Activated CD4-positive, alpha-beta T cell treated with anti-CD3 and anti-CD28 coated beads for 36 hours (primary cell): ENCODE measurements at places on chromosomes 3 and 15.

DNA sequence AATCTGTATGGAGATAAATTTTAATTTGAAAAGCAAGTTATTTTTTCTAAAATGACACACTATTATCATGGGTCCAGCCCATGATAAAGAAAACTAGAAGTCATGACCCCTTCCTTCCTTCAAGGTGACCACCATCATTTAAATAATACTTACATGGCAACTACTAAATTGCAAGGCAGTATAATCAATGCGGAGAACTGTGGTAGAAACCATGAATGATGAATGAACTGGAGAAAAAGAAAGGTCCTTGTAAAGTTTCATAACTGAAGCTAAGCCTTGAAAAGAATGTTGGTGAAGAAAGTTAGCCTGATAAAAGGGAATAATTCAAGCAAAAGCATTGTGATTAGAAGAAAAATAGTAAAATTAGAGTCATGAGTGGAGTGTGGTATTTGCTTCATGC lies 222.9 kb upstream of the TBC1D5 start:
- no peaks in the 10 kb centered on the region for H3K36me3 ChIP-seq
- H3K4me3 ChIP-seq: no peak overlapping the region
- no peak for DNase-seq
- peaks cover 4% of the 10 kb centered on the region for H3K27me3 ChIP-seq

DNA sequence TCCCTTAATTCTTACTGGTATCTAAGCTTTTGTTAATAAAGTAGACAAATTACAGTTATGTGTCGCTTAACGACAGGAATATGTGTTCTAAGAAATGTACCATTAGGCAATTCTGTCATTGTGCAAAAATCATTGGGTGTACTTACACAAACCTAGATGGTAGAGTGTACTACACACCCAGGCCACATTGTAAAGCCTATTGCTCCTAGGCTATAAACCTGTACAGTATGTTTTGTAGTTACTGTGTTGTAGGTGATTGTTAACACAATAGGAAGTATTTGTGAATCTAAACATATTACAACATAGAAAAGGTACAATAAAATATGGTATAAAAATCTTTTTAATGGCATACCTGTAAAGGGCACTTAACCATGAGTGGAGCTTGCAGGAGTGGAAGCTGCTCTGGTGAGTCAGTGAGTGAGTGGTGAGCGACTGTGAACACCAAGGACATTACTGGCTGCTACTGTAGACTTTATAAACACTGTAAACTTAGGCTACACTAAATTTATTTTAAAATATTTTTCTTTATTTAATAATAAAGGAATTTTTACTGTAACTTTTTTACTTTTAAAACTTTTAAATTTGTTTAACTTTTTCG lies 47.4 kb downstream of the FSIP1 start:
- H3K27me3 ChIP-seq: no peaks in the 10 kb centered on the region
- H3K27ac ChIP-seq: no peak overlapping the region
- no peaks in the 10 kb centered on the region for H3K36me3 ChIP-seq

GRCh38 chr3:16071206-16071605 lies 103.3 kb upstream of the GALNT15 start:
- H3K4me3 ChIP-seq: no peak overlapping the region
- no peaks in the 10 kb centered on the region for H3K36me3 ChIP-seq
- no peak overlapping the region for H3K27ac ChIP-seq
- H3K27me3 ChIP-seq: no peaks in the 10 kb centered on the region
- H3K4me1 ChIP-seq: no peaks in the 10 kb centered on the region

DNA sequence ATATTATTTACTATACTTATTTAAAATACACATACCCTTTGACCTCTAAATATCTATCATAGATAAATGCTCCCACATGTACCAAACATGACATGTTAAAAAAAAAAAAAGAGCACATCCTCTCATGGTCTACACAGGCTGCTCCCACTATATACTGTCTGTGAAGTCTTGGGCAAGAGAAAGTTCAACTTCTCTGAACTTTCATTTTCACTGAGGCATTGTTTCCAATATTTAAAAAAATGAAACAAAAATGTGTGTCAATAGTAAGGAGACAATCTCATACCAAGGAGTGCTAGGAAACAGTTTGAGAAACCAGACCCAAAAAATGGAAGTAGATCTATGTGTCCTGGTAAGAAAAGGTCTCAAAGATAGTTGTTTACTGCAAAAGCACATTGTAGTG lies 29.3 kb downstream of the SLC4A7 start:
- no peak overlapping the region for H3K4me3 ChIP-seq
- H3K27ac ChIP-seq: peak overlapping the region; percentile 65
- H3K27me3 ChIP-seq: no peaks in the 10 kb centered on the region
- peaks cover 65% of the 10 kb centered on the region for H3K4me1 ChIP-seq

GRCh38 chr15:95113041-95113440 lies 881.7 kb downstream of the MCTP2 start:
- H3K4me3 ChIP-seq: no peak overlapping the region
- no peaks in the 10 kb centered on the region for H3K27me3 ChIP-seq
- no peak for DNase-seq
- H3K36me3 ChIP-seq: no peaks in the 10 kb centered on the region
- H3K27ac ChIP-seq: no peak overlapping the region

- H3K36me3 ChIP-seq: peaks cover 35% of the 10 kb centered on the region
- H3K27me3 ChIP-seq: no peaks in the 10 kb centered on the region
- no peak overlapping the region for H3K27ac ChIP-seq
- H3K4me1 ChIP-seq: peaks cover 18% of the 10 kb centered on the region
- H3K4me3 ChIP-seq: no peak overlapping the region
Measured at GRCh38 chr15:73573572-73573971, 59.6 kb downstream of the NPTN start.

DNA sequence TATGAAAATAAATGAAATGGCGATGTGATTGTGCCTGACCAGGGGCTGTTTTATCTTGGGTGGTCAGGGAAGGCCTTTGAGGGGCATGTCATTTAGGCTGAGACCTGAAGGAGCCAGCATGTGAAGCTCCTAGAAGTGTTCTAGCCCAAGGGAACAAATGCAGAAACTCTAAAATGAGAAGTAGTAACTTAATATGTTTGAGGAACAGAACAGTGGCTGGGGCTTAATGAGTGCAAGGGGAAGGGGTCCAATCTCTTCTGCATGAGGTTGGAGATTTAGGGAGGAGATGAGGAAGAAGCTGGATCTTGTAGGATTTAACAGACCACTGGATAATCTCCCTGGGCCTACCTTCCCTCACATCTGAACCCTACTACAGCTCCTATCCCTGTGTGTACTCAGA lies 110.5 kb downstream of the AKAP13 start:
- H3K27ac ChIP-seq: no peak overlapping the region
- H3K4me3 ChIP-seq: no peak overlapping the region
- H3K4me1 ChIP-seq: peaks cover 66% of the 10 kb centered on the region
- H3K36me3 ChIP-seq: peaks cover 12% of the 10 kb centered on the region
- DNase-seq: no peak

- peaks cover 8% of the 10 kb centered on the region for H3K4me1 ChIP-seq
- DNase-seq: no peak
- no peak overlapping the region for H3K4me3 ChIP-seq
- H3K27me3 ChIP-seq: no peaks in the 10 kb centered on the region
- peaks cover 2% of the 10 kb centered on the region for H3K36me3 ChIP-seq
Measured at GRCh38 chr3:189496375-189497138, 134.6 kb upstream of the TP63 start.

GRCh38 chr15:63628123-63628822 lies 31.1 kb downstream of the FBXL22 start:
- peaks cover 48% of the 10 kb centered on the region for H3K36me3 ChIP-seq
- no peak overlapping the region for H3K4me3 ChIP-seq

DNA sequence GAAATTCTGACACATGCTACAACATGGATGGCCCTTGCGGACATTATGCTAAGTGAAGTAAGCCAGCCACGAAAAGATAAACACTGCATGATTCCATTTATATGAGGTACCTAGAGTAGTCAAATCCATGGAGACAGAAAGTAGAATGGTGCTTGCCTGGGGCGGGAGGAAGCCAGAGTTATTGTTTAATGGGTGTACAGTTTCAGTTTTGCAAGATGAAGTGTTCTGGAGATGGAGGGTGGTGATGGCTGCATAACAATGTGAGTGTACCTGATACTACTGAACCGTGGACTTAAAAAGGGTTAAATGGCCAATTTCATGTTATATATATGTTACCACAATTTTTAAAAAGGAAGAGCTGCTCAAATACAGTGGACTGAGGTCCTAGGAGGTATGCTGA lies 66.9 kb downstream of the SEMA5B start:
- no peaks in the 10 kb centered on the region for H3K36me3 ChIP-seq
- H3K4me3 ChIP-seq: no peak overlapping the region

DNA sequence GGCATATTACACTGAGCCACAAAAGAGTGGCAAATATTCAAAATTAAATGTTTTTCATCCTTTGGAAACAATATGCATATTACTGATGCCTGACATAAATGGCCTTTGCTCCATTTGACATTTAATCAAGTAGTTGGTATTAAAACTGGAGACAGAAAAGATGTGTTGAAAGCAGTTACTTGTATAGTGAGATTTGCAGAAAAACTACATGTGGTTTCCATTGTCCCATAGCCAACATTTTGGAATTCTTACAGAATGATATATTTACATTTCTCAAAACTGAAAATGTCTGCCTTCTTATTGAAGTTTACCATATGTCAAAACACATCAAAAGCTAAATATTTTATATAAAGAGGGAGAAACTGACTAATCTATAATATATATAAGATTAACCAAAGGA lies 21.6 kb downstream of the SHOX2 start:
- H3K27me3 ChIP-seq: peaks cover 30% of the 10 kb centered on the region
- H3K4me1 ChIP-seq: no peaks in the 10 kb centered on the region
- DNase-seq: no peak
- H3K27ac ChIP-seq: no peak overlapping the region
- no peak overlapping the region for H3K4me3 ChIP-seq

- DNase-seq: no peak
- no peak overlapping the region for H3K4me3 ChIP-seq
- H3K36me3 ChIP-seq: peaks cover 66% of the 10 kb centered on the region
- H3K27ac ChIP-seq: no peak overlapping the region
Measured at GRCh38 chr3:56654460-56654859, 28.6 kb downstream of the TASOR start.

DNA sequence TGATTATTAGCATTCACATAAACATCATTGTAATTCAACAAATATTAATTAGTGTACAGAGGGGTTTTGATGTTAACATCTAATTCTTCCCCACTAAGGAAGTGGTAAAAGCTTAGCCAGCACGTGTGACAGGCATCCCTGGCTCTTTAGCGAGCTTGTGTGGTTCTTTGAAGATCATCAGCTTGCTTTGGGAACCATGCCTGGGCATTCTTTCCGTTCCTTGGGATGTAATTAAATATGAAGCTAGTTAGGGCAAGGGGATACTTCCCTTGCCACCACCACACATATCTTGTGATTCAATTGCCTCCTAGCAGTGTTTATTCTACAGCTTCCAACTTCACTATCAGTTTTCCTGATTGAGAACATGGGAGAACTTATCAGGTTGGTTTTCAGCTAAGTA lies 246.5 kb downstream of the MYRIP start:
- H3K36me3 ChIP-seq: peaks cover 2% of the 10 kb centered on the region
- peaks cover 5% of the 10 kb centered on the region for H3K27me3 ChIP-seq
- no peak overlapping the region for H3K27ac ChIP-seq
- no peak for DNase-seq
- H3K4me1 ChIP-seq: no peaks in the 10 kb centered on the region

GRCh38 chr3:10738688-10739372 lies 77.2 kb upstream of the SLC6A11 start:
- peak; percentile 85 for DNase-seq
- H3K4me1 ChIP-seq: peaks cover 2% of the 10 kb centered on the region
- no peaks in the 10 kb centered on the region for H3K36me3 ChIP-seq
- no peak overlapping the region for H3K4me3 ChIP-seq

DNA sequence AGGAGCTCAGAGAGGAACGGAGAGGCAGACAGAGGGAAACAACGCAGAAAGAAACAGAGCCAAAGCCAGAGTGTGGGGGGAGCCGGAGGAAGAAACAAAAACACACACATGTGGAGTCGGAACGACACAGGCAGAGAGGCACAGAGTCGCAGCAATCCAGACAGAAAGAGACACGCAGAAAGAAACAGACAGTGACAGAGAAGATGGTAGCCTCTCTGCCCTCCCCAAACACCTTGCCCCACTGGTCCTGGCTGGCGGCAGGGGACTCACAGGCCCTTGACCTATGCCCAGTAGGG lies 1.7 kb downstream of the NCKIPSD start:
- no peaks in the 10 kb centered on the region for H3K27me3 ChIP-seq
- H3K27ac ChIP-seq: no peak overlapping the region
- H3K4me1 ChIP-seq: peaks cover 16% of the 10 kb centered on the region
- H3K36me3 ChIP-seq: peaks cover 41% of the 10 kb centered on the region
- H3K4me3 ChIP-seq: peak overlapping the region; percentile 56

- no peaks in the 10 kb centered on the region for H3K36me3 ChIP-seq
- H3K27me3 ChIP-seq: peaks cover 14% of the 10 kb centered on the region
- no peak overlapping the region for H3K4me3 ChIP-seq
Measured at GRCh38 chr3:30034246-30034991, 572.0 kb upstream of the TGFBR2 start.

GRCh38 chr3:190293621-190294020 lies 28.6 kb downstream of the CLDN1 start:
- peaks cover 6% of the 10 kb centered on the region for H3K27me3 ChIP-seq
- no peak overlapping the region for H3K4me3 ChIP-seq
- no peaks in the 10 kb centered on the region for H3K4me1 ChIP-seq
- H3K27ac ChIP-seq: no peak overlapping the region
- no peak for DNase-seq
- H3K36me3 ChIP-seq: no peaks in the 10 kb centered on the region

- no peaks in the 10 kb centered on the region for H3K4me1 ChIP-seq
- no peaks in the 10 kb centered on the region for H3K27me3 ChIP-seq
- H3K27ac ChIP-seq: no peak overlapping the region
Measured at GRCh38 chr3:176914764-176915163, 282.5 kb downstream of the TBL1XR1 start.

DNA sequence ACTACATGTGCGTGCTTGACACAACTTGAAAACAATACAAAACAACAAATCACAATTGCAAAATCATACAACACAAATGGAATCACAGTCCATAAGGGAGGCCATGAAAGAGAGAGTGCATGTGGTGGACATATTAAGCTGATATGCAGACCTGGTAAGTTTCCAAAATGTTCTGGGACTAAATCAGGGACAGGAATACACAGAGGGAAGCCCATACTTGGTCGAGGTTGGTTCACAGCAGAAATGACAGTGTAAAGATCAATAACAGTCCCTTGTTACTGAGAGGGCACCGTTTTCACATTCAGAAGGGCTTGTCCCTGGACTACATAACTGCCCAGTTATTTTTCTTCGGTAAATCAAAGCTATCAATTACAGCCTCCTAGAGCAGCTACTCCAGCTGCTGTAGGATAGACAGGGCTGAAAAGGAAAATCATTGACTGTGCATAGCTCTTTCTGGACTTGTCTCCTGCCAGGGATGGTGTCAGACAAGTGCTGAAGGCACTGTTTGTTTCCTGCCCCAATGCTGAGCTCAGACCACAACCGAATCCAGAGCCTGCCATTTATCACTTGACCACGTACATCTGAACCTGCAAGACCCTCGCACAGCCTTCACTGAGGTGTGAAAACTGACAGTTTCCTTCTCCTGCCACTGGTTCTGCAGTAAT lies 79.5 kb upstream of the KCNMB2 start:
- no peak overlapping the region for H3K27ac ChIP-seq
- DNase-seq: no peak
- H3K27me3 ChIP-seq: peaks cover 20% of the 10 kb centered on the region
- H3K4me1 ChIP-seq: no peaks in the 10 kb centered on the region
- H3K4me3 ChIP-seq: no peak overlapping the region

DNA sequence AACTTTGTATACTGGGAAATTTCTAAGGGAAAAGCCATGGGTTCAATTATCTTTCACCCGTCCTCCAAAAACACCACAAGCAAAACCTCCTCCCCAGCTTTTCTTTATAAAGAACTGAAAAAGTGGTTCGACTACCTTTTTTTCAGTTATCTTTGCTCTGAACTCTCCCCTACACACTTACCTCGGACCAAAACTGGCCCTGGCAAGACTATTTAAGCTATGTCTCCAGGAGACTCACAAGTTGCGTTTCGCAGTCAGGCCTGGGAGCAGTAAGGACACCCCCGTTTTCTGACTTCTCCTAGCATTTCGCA lies 645 bp downstream of the COPS2 start:
- peak overlapping the region; percentile 94 for H3K27ac ChIP-seq
- peaks cover 2% of the 10 kb centered on the region for H3K36me3 ChIP-seq
- peak overlapping the region; percentile 96 for H3K4me3 ChIP-seq
- peaks cover 38% of the 10 kb centered on the region for H3K4me1 ChIP-seq
- H3K27me3 ChIP-seq: no peaks in the 10 kb centered on the region
